ENCODE measurements at places on chromosomes 12 and 14.

GRCh38 chr12:121789800-121790728 lies 3.4 kb downstream of the RHOF start:
- peak; percentile 95 for DNase-seq

DNA sequence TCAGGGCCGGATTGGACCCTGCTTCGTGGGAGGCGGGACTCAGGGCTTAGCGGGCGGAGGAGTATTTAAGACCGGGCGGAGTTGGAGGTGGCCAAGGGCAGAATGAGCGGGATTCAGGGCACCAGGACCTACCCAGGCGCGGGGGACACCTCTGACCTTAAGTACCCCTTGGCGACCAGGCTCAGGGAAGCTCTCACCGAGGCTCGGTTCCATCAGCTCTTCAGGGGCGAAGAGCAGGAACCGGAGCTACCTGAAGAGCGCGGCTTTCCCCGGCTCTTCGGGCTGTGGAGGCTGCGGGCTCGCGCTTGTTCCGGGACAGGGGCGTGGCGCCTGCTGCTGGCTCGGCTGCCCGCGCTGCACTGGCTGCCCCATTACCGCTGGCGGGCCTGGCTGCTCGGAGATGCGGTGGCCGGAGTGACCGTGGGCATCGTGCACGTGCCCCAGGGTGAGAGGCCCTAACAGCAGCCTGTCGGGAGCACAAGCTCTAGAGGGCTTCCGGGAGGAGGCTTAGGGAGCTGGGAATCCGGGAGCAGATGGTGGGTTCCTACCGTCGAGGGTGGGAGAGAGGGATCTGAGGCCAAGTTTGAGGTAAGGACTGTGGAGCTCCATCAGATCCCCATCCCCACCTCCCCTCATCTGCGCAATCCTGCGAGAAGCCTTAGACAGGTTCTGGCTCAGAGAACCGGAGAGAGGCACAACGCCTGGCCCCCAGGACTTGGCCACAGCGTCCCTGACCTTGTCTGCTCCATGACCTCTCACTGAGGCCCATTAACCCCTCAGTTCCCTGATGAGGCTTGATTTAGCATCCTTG lies 8.4 kb downstream of the ARHGEF25 start:
- DNase-seq = no peak

DNA sequence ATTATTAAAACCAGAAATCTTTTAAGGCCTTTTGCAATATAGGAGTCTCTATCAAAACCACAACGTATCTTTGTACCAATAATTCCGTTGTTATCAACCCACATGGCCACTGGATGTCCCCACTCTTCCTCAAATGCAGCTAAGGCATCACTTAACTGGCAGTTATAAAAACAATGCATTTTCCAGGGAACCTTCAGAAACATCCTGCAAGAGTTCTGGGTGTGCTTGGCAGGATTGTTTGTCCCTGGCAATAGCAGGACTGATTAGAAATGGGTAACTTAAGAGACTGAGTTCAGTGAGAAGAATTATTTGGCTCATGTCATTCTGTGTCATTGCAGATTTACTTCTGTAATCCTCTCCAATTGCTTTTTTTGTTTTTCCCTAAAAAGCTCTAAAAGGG lies 112.0 kb downstream of the SLC15A5 start:
- DNase-seq = no peak

DNA sequence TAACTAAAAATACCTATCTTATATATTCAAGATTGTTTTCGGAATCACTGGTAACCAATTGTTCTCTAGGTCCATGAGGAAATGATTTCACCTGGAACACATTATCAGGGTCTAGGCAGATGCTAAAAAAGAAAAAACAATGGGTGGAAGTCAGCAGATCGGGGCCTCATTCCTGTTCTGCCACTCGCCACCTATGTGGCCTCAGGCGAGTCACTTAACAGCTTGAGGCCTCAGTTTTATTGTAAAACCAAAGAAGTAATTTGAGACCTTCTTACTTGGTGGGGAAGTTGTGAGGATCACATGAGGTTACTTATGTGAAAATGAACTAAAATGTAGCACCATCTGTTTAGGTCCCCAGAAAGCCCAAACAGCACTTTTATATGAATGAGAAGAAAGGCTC lies 6.2 kb upstream of the RNASE10 start:
- no peak for DNase-seq

- no peak for DNase-seq
Observed at GRCh38 chr14:102079700-102079979, 7.2 kb downstream of the HSP90AA1 start.

DNA sequence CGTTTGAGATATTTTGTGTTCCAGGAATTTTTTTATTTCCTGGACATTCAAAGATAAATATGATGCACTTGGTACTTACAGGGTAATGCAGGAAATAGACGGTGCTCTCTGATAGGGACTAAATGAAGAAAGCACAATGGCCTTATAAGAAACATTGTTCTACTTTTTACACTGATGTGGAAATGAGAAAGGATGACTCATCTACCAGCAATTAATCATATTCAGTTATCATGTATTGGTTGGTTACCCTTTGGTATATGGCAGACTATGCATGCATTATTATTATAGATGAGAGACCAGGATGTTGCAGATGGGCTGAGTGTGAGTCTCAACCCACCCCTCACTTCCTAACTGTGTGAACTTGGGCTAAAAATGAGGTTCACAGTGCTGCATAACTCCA lies 222.2 kb downstream of the FLRT2 start:
- no peak for DNase-seq

- peak; percentile 84 for DNase-seq
Observed at GRCh38 chr14:24429395-24430142, at the start of the genes CBLN3 and KHNYN. CBLN3 (minus strand) TSS chr14:24429668; CDS start chr14:24429054, 614 bp downstream. KHNYN (plus strand) TSS chr14:24429954; CDS start chr14:24430731, 777 bp downstream.

- no peak for DNase-seq
Observed at GRCh38 chr12:52975204-52975603, 26.3 kb downstream of the KRT18 start.

- DNase-seq = no peak
Observed at GRCh38 chr14:90757452-90757851, 58.8 kb downstream of the TTC7B start.

DNA sequence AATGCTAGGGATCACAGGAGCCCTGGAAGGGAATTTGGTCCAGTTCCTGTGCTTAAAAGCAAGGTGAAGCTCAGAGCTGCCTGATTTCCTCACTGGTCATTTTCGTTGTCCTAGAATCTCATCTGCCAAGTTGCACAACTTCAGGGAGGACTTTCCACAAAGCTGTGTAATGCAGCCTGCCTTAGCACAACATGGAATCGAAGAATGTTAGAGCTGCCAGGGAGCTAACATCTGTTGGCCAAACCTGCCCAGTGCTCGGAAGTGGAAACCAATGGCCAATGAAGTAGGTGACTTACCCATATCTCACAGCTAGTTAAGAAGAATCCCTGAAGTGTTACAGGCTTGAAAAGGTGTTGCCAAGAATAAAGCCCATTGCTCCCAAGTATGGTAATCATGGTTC lies 79.9 kb upstream of the SSTR1 start:
- no peak for DNase-seq

GRCh38 chr14:74492776-74493342 lies at the start of gene NPC2:
NPC2 (minus strand) TSS chr14:74493305; CDS start chr14:74493274, 31 bp downstream.
- DNase-seq = no peak

- DNase-seq = no peak
Observed at GRCh38 chr12:120071493-120072020, 45.0 kb downstream of the RAB35 start.

DNA sequence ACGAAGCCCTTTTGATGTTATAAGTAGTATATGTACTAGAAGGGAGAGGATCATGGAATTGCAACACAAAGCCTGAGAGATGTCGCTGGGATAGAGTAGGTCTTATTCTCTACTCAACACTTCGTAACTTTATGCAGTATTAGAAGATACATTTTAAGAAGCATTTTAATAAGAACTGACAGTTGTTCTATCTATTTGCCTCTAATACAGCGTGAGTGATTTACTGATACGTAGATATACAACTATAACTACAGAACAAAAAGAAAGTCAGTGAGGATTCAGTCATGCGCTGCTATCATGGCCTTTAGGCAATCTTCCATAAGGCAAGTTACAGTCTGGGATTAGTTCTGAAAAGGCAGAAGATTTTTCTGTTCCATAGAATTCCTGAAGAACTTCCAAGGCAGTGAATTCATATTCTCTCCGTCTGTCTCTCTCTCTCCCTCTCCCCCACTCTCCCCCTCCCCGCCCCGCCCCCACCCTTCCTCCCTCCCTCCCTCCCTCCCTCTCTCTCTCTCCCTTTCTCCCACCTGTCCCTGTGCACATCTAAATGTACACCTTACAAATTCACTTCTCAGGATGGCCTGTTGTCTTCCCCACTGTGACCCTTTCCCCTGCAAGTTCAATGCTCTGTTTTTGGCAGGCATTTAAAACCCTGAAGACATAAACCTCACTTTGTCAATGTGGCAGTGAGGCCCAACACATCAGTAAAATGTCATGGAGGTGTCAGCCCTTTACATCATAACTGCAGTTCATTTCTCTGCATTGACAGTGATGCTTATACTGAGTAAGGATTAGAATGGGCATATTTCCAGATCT lies 470.6 kb downstream of the EGLN3 start:
- DNase-seq = no peak

Measured in activated effector memory CD4-positive, alpha-beta T cell treated with Interleukin-2 at 50 U/mL for 16 hours (primary cell).